H54 (cell line): ENCODE measurements at places on chromosomes 3 and 15.

- DNase-seq, result no peak
Observed at GRCh38 chr3:111979434-111980038, 710 bp downstream of the ABHD10 start.

DNA sequence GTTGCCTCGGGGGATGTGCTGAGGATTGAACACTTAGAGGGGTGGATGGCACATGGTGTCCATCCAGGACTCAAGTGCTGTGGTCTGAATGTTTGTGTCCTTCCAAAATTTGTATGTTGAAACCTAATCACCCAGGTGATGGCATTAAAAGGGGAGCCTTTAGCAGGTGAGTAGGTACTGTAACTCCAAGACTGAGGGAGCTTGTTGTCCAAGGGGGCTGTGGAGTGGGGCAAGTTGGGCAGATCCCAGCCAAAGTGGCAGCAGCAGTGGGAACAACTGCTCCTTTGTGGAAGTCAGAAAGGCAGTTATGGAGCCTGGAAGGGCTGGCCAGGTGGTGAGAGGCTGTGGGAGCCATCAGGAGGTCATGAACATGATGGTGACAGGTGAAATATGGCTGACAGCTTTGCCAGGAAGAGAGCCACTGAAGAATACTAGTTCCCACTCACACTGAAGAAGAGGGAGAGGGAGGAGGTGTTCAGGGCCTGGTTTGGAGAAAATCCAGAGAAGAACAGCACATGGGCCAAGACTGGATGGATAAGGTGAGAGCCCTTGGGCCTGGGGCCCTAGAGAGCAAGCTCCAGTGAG is 385.6 kb downstream of the CACNA2D3 start:
- no peak for DNase-seq

- no peak for DNase-seq
Observed at GRCh38 chr3:114405202-114405990, 111.6 kb downstream of the TIGIT start.

GRCh38 chr3:176766862-176767261 is 430.4 kb downstream of the TBL1XR1 start:
- no peak for DNase-seq
